ENCODE measurements at places on chromosomes 2 and 18. TPM values are rescaled to one million over a fixed set of nuclear protein-coding genes. Genes with fewer than 3 reads are reported as not detected.

Gene GPR55
- 0.16 TPM for total RNA-seq

Gene SLC4A3
- total RNA-seq, result 4.6 TPM

Gene GRHL1
- total RNA-seq, result 86.3 TPM

Gene LYPD6B
- 21.0 TPM for total RNA-seq

Gene CRACDL
- 0.96 TPM for total RNA-seq

- H3K27me3 ChIP-seq, result no peaks in the 10 kb centered on the region
- H3K36me3 ChIP-seq, result no peaks in the 10 kb centered on the region
- H3K4me1 ChIP-seq, result no peaks in the 10 kb centered on the region
- DNase-seq, result no peak
These were observed 27.9 kb downstream of the PIEZO2 start for GRCh38 chr18:11121443-11121849.

- no peaks in the 10 kb centered on the region for H3K27me3 ChIP-seq
- H3K36me3 ChIP-seq, result no peaks in the 10 kb centered on the region
- H3K4me1 ChIP-seq, result no peaks in the 10 kb centered on the region
These were observed 6.0 kb upstream of the ALPP start for GRCh38 chr2:232372231-232373208.

DNA sequence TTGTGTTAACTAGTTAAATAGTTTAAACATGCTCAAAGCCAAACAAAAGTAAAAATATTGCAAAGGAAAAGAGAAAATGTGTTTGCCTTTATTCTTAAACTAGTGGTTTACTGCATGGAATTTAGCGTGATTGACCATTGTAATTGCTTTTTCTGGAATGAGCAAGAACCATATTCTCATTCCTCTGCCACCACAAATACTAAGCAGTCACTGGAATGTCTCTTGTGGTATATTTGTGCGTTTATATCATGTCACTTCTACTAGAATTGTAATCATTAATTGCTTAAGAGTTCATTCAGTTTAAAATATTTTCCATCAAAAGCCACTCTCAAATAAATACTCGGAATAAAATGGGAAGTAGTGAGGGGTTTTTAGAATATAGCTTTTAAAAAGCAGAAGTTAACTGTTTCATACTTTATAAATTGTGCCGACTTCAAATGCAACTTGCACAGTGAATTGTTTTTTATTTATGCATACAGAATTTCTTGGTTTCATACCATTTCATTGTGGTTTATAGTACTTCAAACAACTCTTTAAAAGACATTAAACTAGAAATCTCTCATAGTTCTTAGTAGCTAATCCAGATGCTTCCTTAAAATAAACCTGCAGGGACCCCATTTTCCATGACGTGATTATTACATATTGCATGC lies 288.1 kb downstream of the EPHA4 start:
- no peaks in the 10 kb centered on the region for H3K36me3 ChIP-seq
- no peaks in the 10 kb centered on the region for H3K27me3 ChIP-seq
- H3K4me1 ChIP-seq, result no peaks in the 10 kb centered on the region
- no peak overlapping the region for H3K27ac ChIP-seq

DNA sequence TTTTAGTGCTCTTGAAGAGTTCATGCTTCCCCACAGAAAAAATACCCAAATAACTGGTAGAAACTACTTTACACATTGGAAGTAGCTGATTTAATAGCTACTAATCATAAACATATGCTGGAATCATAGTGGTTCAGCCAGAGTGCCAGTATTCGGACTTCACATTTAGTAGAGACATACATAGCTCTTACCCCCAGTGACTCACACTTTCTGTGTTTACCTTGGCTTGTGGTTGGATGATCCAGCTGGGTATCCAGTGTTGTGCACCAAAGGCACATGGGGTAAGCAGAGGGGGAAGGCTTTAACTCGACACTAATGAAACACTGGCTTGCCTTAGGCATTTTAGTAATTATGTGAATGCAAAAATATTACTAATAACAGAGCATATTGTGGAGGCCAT lies 18.1 kb downstream of the ARHGAP28 start:
- no peaks in the 10 kb centered on the region for H3K4me1 ChIP-seq
- H3K36me3 ChIP-seq, result no peaks in the 10 kb centered on the region
- no peak overlapping the region for H3K27ac ChIP-seq
- no peak for DNase-seq

DNA sequence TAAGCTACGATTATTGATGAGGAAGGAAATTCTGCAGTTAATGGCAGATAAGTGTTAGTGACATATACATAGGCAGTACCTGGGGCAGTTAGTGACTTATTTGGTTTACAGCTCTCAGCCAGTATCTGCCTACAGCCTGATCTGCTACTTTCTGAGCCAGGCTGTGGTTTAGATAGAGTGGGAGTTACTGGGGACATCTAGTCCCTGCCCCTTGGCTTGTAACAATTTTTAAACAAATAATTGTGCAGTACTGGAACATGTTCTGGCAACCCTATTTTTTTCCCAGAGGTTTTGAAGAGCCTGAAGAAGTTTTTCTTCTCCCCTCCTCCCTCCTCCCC lies 2.3 kb downstream of the KIF5C start:
- H3K4me1 ChIP-seq, result no peaks in the 10 kb centered on the region
- no peak overlapping the region for H3K27ac ChIP-seq
- H3K27me3 ChIP-seq, result no peaks in the 10 kb centered on the region

DNA sequence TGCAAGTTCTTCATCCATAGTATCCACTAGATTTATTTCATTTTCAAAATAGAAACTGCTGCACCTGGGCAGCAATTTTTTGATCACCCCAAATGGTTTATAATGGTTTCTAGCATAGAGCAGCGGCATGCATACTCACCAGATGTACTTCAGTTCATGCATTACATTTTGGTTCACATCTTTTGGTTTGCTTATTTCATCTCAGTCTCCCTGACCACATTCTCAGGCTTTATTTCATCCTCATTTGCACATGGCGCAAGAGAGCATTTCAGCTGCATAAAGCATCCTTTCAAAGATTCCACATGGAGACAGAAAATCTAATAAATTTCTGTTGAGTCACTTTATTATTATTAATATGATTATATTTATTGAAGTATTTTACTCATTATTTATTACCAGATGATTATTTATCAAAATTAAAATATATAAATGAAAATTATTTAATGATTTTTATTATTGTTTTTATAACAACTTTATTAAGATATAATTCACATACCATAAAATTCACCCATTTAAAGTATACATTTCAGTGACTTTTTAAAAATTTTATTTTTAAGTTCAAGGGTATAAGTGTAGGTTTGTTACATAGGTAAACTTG lies 284.6 kb downstream of the TXNL1 start:
- no peak overlapping the region for H3K4me3 ChIP-seq
- no peak for DNase-seq
- H3K27ac ChIP-seq, result no peak overlapping the region
- H3K27me3 ChIP-seq, result no peaks in the 10 kb centered on the region

DNA sequence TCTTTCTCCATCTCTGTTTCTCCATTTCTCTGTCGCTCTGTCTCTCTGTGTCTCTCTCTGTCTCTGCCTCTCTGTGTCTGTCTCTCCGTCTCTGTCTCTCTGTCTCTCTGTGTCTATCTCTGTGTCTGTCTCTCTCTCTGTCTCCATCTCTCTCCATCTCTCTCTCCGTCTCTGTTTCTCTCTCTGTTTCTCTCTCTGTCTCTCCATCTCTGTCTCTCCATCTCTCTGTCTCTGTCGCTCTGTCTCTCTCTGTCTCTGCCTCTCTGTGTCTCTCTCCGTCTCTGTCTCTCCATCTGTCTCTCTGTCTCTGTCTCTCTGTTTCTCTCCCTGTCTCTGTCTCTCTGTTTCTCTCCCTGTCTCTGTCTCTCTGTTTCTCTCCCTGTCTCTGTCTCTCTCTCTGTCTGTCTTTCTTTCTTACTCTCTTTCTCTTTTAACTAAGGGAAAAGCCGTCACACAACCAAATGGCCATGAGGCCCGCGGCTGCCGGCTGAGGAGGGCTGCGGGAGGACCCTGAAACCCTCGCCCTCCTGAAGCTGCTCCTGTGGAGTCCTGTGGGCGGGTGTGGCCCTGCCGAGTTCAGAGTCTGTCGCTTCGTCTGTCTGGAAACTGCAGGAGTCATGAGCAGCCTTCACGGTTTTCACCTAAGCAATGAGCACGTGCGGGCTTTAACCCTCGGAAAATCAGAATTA lies 29.3 kb downstream of the NFATC1 start:
- no peaks in the 10 kb centered on the region for H3K4me1 ChIP-seq
- H3K27me3 ChIP-seq, result no peaks in the 10 kb centered on the region
- no peak overlapping the region for H3K27ac ChIP-seq
- DNase-seq, result no peak
- no peaks in the 10 kb centered on the region for H3K36me3 ChIP-seq
- no peak overlapping the region for H3K4me3 ChIP-seq

DNA sequence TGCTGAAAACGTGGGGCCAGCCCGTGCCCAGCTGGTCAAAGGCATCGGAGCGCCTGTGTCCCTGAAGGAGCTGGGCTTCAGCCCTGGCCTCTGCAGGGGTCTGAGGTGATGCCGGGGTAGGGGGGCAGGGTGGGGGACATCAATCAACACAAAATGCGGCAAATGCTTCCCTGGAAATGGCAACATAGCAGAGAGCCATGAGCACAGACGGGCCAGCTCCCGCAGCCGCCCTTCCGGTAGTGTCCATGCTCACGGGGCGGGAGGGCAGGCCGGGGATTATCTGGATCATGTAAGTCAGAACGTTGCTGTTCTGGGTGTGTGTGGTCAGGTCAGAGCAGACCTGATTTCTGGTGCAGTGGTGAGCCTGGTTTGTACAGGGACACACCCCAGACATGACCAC lies 56.5 kb upstream of the TWIST2 start:
- no peaks in the 10 kb centered on the region for H3K4me1 ChIP-seq
- no peaks in the 10 kb centered on the region for H3K27me3 ChIP-seq
- no peak overlapping the region for H3K27ac ChIP-seq
- H3K36me3 ChIP-seq, result no peaks in the 10 kb centered on the region
- peak overlapping the region; percentile 13 for H3K4me3 ChIP-seq
- DNase-seq, result no peak

DNA sequence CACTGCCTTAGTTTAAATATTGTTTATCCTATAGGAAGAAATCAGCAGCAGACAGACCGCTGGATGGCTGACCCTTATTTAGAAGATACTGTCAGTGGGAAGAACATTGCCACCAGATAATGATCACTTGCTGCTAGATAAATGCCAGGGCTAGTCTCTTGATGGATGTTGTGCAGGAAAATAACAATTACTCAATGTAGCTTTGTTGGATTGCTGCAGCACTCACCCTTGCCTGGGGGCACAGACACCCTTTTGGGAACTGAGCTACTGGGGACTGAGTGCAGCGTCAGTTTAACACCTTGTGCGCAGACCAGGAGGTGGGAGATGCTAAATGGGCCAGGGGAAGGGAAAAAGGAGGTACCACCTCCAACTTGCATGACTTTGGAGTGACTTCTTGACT lies 64.2 kb upstream of the CAPN13 start:
- H3K27ac ChIP-seq, result no peak overlapping the region
- DNase-seq, result no peak
- H3K27me3 ChIP-seq, result no peaks in the 10 kb centered on the region
- H3K36me3 ChIP-seq, result no peaks in the 10 kb centered on the region
- no peak overlapping the region for H3K4me3 ChIP-seq

- H3K36me3 ChIP-seq, result no peaks in the 10 kb centered on the region
- no peaks in the 10 kb centered on the region for H3K27me3 ChIP-seq
- DNase-seq, result no peak
- H3K27ac ChIP-seq, result no peak overlapping the region
These were observed 38.9 kb downstream of the FASTKD2 start for GRCh38 chr2:206804326-206804725.

DNA sequence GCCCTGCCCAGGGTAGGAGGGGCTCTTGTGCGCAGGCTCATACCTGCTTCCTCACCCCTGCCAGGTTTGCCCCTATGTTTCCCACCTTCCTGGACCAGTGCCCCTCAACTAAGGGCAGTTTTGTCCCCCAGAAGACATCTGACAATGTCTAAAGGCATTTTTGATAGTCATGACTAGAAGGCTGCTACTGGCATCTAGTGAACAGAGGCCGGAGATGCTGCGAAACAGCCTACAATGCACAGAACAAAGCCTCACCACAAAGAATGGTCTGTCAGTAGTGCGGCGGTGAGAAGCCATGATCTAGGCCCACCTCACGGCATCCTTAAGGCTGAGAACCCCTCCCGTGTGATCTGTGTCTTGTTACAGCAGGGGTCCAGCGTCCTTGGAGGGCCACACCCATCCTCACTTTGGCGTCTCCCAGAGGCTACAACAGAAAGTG lies 96.0 kb downstream of the TMEM17 start:
- H3K27ac ChIP-seq, result peak overlapping the region; percentile 96
- no peaks in the 10 kb centered on the region for H3K27me3 ChIP-seq
- H3K36me3 ChIP-seq, result no peaks in the 10 kb centered on the region
- DNase-seq, result no peak
